ENCODE measurements at places on chromosomes 6 and 20. TPM values are rescaled to one million over a fixed set of nuclear protein-coding genes. Genes with fewer than 3 reads are reported as not detected.

Gene SPDEF
- not detected for total RNA-seq

Gene C20orf144
- 0.20 TPM for total RNA-seq

Gene PFDN4
- 72.8 TPM for total RNA-seq

Gene IL17F
- not detected for total RNA-seq

Gene HLA-G
- not detected for total RNA-seq

Gene TSPO2
- not detected for total RNA-seq

Gene ZBP1
- total RNA-seq: not detected

Gene CRIP3
- not detected for total RNA-seq

Gene SUMO4
- 1.8 TPM for total RNA-seq

Gene HLA-DRB1
- under 0.01 TPM for total RNA-seq

Gene MCCD1
- total RNA-seq: not detected

Gene ANGPT4
- total RNA-seq: not detected

Gene CCN6
- not detected for total RNA-seq

Gene EPPIN
- total RNA-seq: not detected

Gene APOM
- 0.59 TPM for total RNA-seq

Gene OTOR
- not detected for total RNA-seq

Gene ABT1
- total RNA-seq: 12.9 TPM

Gene DEFB132
- not detected for total RNA-seq

Gene PRPH2
- 0.78 TPM for total RNA-seq

Gene ELOVL2
- 0.39 TPM for total RNA-seq

Gene EYA4
- 0.73 TPM for total RNA-seq

Gene GRM4
- total RNA-seq: not detected

Gene ENPP1
- total RNA-seq: 8.0 TPM

Gene CRISP2
- not detected for total RNA-seq

Gene CRISP3
- total RNA-seq: not detected

Gene MACROD2
- total RNA-seq: 0.78 TPM
